SK-N-SH treated with all-trans-retinoic acid at 6 μM for 48 hours (cell line): ENCODE measurements at places on chromosomes 3 and 15.

DNA sequence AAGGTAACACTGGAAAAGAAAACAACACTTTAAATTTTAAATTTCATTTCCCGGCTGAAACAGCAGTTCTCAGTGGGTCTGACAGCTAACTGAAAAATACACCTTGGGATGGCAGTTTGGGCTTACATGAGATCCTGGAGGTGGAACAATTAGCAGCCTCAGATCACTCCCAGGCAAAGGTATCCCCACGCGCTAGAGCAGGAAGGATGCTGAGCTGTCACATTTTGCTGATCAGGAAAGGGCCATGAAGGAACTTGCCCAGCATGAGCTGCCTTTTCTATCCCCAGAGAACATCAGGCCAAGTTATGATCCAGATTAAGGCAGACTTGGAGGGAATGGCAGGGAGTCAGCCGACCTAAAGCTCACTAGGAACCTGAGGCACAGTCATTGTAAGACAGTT, 204.8 kb upstream of the SLC2A2 start:
- ATAC-seq: no peak

GRCh38 chr3:47096959-47097358, 67.0 kb downstream of the SETD2 start:
- ATAC-seq: peak; percentile 85

DNA sequence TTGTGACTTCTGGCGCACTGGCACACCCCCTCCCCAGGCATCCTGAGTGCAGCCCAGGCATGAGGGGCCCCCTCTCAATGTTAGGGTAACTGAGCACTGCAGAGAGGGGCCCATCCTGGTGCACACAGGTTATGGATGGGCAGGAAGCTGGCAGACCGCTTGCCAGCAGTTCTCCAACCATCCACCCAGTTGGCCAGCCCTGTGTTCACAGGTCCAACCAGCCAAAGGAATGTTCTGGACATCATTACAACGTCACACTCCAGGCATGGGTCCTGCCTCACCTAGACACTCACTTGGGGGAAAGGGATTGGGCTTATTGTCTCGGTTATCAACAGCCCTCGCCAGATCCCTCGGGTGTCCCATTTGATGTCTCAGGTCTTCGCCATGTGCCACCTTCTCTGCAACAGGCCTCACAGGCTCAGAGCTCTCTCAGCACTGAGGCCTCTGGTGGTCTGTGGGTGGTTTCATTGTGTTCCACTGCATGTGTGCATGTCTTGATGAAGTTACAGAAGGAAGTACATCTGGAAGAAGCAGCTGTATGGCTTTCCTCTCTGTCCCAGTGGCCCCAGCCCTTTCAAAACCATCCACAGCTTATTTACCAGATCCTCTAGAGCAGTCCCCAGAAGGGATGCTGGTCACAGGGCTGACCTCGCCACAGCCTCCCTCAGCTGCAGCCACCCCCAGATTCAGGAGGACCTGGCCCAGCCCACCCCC, 23.7 kb downstream of the ADCY5 start:
- ATAC-seq: no peak

- ATAC-seq: peak; percentile 60; the same call in 1 of the 3 replicates
Measured at GRCh38 chr3:185215873-185216606, 37.8 kb downstream of the EHHADH start.

DNA sequence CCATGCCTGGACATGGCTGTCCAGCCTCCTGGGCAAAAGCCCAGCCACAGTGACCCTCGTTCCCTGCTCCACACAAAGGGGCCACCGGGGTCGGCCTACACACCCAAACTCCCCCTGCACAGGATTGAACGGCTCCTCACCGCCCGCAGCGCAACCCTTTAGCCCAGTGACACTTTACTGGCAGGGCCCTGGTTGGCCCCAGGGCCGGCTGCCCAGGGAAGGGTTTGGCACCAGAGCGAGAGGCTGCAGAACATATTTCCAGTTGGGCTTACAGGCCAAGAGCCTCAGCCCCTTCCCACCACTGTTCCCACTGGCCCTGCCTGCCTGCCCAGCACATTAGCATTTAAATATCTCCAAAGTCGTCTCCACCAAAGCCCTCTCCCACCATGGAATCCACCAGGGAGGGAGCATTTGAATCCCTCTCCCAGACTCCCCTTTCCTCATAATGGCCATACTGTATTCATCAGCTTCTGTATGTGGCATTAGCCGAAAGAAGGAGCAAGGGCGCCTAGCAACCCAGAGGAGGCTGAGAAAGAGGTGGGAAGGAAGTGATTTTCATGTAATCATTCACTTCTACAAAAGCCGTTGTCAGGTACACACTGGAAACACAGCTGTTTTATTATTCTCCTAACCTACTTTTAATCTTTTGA, 85.4 kb downstream of the SLC6A11 start:
- ATAC-seq: no peak

DNA sequence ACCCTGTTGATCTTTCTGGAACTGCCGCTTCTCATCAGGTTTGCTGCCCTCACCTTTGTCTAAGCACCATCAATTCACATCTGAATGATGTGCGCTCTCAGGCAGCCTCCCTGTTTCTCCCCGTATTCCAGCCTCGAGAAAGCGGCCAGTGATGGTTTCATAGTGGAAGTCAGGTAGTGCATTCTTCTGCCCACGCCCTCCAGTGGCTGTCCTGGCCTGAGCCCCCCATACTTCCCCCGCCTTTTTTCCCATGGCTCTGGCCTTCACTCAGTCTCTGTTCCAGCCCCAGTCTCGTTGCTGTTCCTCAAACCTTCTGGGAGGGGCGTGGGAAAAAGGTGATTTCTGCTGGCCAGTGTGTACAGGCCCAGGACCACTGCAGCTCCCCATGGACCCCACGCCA, 101.3 kb downstream of the ASB7 start:
- no peak for ATAC-seq

DNA sequence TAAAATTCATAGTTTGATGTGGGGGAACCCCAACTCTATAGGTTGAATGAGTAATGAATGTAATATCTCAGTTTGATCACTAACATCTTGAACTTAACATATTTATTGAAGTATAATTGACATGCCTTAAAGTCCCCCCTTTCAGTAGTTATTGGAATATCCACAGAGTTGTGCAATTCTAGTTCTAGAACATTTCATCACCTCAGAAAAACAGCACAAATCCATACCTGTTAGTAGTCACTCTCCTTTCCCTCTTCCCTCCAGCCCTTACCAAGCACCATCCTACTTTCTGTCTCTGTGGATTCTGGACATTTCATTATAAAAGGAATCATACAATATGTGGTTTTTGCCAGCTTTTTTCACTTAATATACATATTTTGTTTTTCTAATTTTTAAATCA, 8.7 kb upstream of the NIT2 start:
- ATAC-seq: no peak

DNA sequence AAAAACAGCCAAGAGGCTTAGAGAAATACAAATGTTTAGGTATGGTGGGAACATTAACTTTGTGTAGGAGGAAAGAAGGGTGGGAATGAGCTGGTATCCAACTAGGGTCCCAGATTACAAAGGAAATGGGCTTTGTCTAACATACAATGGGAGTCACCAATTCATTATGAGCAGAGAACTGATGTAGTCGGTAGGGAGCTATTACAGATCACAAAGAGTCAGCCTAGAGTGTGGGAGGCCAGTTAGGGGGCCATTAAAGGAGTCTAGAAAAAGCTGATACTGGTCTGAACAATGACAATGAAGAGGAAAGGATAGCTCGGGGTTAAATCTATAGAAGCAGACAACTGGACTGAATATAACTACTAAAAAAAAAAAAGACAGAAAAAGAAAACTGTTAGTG, 15.5 kb downstream of the ANO10 start:
- no peak for ATAC-seq

GRCh38 chr3:156161172-156161571, 40.8 kb downstream of the KCNAB1 start:
- no peak for ATAC-seq

- no peak for ATAC-seq
Measured at GRCh38 chr3:127091376-127091775, 101.6 kb upstream of the PRR23E start.

GRCh38 chr3:73542136-73542535, 82.6 kb downstream of the PDZRN3 start:
- ATAC-seq: no peak

DNA sequence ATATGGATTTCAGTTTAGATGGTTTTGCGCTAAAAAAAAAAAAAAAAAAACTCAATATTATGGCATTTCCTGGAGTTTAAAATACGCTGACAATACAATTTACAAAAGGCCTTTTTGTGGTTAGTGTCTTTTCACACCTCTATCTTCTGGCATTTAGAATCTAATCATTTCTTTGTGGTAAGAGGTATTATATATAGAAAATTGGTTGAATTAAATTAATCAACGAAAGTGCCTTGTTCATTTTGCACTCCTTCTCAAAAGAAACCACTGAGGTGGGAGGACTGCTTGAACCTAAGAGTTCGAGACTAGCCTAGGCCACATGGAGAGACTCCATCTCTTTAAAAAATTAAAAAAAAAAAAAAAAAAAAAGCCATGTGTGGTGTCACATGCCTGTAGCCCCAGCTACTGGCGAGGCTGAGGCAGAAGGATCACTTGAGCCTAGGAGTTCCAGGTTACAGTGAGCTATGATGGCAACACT, 90.0 kb upstream of the ICE2 start:
- no peak for ATAC-seq

- no peak for ATAC-seq
Measured at GRCh38 chr15:98134905-98135304, 174.4 kb downstream of the ARRDC4 start.

DNA sequence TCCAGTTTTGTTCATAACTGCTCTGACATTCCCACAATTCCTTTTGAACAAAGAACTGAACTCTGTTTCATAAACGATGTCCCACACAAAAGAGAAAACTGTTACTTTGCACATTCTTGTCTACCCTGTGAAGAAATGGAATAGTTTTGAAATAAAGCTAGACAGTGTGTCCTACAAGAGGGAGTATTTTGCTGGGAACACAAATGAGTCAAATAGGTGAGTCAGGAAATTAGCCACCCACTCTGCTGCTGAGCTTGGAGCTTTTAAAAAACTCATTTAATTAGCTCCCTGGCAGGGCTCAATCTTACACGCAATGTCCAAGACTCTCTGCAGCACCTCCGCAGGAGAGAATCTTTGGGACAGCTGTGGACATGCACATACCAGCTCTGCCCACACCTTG, 193.4 kb downstream of the SLC9A9 start:
- ATAC-seq: no peak

GRCh38 chr3:187022403-187023029, 92.2 kb downstream of the ST6GAL1 start:
- ATAC-seq: no peak

DNA sequence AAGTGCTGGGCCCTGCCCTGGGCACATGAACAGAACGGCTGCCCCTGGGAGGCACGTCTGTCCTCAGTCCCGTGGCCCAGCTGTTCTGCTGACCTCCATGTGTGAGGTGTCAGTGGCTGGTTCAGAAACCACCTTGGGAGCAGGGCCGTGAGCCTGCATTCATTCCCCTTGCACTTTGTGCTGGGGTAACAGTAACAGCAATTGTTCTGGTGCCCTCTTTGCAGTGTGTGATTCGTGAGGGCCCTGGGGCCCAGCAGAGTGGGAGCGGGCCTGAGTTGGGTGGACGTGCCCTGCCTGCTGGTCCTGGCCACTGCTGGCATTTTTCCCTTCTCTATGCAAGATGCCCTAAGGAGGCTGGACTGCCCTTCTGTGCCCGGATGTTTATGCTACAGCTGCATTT, 50.4 kb upstream of the MYZAP start:
- no peak for ATAC-seq

- peak; percentile 87 for ATAC-seq
Measured at GRCh38 chr15:35674873-35675781, 129.2 kb upstream of the DPH6 start.

- no peak for ATAC-seq
Measured at GRCh38 chr3:167115331-167115934, 264.7 kb downstream of the ZBBX start.

- no peak for ATAC-seq
Measured at GRCh38 chr3:40938591-40938990, 260.7 kb upstream of the CTNNB1 start.

DNA sequence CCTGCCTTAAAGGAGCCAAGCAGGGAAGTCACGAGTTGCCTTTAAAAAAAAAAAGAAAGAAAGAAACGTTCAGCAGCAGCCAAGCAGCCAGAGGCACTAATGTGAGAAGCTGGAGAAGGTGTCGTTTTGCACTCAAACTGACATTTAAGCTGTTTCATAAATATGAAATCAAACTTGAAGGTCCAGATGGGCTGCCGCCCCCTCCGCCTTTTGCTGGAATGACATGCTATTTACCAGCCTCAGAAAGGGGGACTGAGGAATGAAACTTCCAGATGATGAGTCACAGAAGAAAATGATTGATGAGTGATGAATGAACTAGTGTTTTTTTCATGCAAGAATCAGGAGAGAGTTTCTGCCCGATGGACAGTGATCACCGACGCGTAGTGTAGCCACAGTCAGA, 396.8 kb downstream of the IGSF11 start:
- no peak for ATAC-seq

DNA sequence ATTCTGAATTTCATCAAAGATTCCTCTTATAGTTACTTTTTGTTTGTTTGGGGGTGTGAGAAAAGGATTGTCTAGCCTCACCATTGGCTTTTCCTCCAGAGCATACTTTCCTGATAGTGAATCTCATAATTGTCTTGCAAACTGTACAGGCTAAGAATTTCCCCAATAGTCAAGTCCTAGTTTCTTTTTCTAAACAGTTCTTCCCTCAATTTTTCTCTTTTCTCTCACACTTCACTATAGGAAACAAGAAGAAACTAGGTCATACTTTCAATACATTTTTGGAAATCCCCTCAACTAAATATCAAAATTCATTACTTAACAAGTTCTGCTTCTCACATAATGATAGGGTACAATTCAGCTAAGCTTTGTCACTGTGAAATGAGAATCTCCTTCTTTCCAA, 241.9 kb downstream of the IL20RB start:
- ATAC-seq: no peak

GRCh38 chr3:123971406-123971805, 10.4 kb upstream of the CCDC14 start:
- ATAC-seq: no peak

DNA sequence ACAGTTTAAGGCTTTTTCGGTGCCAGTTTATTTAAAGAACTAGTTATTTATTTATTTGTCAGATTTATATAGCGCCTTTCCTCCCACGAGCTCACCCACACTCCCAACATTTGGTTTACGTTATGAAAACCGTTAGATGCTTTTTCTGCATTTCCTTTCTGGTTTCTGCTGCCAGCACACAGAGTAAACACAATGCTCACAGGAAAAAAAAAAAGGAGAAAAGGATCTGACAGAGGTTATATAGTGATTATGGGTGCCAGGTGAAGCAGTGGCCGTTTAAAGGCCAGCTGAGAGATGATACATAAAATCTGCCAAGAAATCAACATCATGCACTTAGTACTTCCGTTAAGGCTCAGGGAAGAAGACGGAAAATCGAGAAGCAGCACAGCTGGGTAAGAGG, 37.9 kb downstream of the ETV5 start:
- peak; percentile 39; the same call in 2 of the 3 replicates for ATAC-seq
